ENCODE measurements at places on chromosomes 6 and 20.

- no peak for DNase-seq
These were observed 158.5 kb upstream of the ARID1B start for GRCh38 chr6:156618600-156619205.

- DNase-seq, result no peak
These were observed 24.6 kb downstream of the CYP24A1 start for GRCh38 chr20:54148947-54149764.

GRCh38 chr6:46022106-46022948 is 6.7 kb upstream of the CLIC5 start:
- no peak for DNase-seq

- DNase-seq, result no peak
These were observed 1.8 kb downstream of the FOXO3 start for GRCh38 chr6:108562503-108562993.

- DNase-seq, result no peak
These were observed 2.6 kb downstream of the MPIG6B start for GRCh38 chr6:31725502-31726350.

- DNase-seq, result no peak
These were observed 31.6 kb upstream of the MRPS10 start for GRCh38 chr6:42249279-42249678.

GRCh38 chr6:114020196-114020595 is 49.2 kb upstream of the HDAC2 start:
- no peak for DNase-seq

- DNase-seq, result no peak
These were observed 69.9 kb upstream of the POU3F2 start for GRCh38 chr6:98764373-98764911.

GRCh38 chr6:44342489-44342888 is at the start of gene SPATS1:
Gene SPATS1 (plus strand): TSS chr6:44342650. CDS start chr6:44343096, 446 bp downstream.
- DNase-seq, result no peak

- DNase-seq, result no peak
These were observed 9.4 kb upstream of the CD93 start for GRCh38 chr20:23095499-23095898.

DNA sequence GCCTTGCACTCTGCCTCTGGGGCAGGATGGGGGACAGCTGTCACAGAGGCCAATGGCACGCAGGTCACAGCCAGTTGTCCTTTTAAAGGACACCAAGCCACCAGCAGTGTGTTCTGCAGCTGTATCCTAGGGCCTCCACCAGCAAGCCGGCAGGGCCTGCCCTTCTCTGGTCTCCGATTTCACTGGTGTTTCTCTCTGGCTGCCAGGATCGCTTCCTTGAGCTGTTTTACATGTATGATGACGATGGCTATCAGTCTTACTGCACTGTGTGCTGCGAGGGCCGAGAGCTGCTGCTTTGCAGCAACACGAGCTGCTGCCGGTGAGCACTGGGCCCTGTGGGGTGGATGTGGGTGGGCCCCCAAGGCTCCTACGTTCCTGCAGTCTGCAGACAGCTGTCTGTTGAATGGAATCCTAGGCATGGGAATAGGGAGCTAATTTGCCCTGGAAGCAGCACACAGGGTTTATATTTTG is 22.7 kb upstream of the MAPRE1 start:
- DNase-seq, result no peak

DNA sequence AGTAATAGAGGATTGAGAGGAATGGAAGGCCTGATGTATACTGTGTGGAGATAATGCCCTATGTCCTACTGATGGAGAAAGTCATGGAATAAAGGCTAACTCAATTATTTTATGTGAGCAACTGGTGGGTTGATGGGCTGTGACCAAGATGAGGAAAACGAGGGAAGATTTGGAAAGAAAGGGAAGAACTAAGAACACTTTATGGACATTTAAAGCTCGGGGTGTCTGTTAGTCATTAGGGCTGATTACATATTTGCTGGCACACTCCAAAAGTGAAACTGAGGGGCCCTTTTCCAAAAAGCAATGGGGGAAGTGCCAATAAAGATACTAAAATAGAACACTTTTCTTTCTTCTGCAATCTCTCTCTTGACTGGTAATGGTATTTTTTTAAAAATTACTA is 439.5 kb downstream of the PLCB1 start:
- no peak for DNase-seq

DNA sequence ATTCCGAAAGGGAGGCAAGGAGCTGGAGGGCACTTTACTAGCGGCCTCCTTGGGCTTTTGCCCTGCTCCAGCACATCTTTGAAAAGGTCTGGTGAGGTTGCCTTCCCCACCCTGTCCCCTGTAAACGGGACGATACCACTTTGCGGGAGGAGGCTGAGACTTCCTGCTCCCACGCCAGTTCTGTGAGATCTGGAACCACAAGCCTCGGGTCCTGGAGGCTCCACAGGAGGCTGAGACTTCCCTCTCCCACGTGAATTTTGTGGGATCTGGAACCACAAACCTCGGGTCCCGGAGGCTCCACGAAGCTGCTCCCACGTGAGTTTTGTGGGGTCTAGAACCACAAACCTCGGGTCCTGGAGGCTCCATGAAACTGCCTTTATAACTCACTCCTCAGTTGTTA is 209.3 kb downstream of the DLL1 start:
- no peak for DNase-seq

DNA sequence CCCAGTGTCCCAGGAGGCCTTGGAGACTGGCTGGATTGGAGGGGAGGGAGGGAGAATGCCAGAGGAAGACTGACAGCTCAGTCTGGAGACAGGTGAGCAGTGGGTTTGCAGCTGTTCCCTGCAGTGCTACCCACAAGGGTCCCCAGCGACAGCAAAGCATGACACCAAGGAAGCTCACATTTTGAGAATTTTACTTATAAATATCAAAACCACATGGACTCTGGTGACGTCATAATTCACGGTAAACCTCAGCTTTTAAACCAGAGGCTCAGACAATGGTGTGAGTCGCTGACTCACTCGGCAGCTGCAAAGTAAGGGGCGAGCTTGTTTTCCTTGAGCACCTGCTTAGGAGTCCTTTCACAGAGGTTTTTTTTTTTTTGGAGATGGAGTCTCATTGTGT is 65.2 kb downstream of the THBS2 start:
- DNase-seq, result no peak

DNA sequence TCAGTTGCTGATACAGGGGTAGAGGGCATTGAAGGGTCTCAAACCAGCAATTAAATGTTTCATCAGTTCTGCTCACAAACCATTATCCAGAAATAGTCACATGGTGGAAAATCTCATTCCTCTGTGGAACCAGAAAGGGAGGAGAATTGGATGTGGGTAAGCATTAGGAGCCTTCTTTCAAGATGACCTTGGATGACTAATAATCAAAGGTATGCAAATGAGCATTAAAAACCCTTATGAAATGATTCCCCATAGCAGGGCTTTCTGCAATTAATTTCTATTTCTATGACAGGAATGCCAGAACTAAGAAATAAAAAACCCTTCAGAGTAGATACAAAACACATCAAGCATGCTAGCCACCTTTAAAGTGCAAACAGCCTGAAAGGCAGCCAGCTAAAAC is 37.4 kb upstream of the HCRTR2 start:
- no peak for DNase-seq

GRCh38 chr6:7903673-7904072 is 6.9 kb downstream of the TXNDC5 start:
- no peak for DNase-seq

GRCh38 chr20:16314320-16314719 is 258.9 kb downstream of the KIF16B start:
- DNase-seq, result no peak

DNA sequence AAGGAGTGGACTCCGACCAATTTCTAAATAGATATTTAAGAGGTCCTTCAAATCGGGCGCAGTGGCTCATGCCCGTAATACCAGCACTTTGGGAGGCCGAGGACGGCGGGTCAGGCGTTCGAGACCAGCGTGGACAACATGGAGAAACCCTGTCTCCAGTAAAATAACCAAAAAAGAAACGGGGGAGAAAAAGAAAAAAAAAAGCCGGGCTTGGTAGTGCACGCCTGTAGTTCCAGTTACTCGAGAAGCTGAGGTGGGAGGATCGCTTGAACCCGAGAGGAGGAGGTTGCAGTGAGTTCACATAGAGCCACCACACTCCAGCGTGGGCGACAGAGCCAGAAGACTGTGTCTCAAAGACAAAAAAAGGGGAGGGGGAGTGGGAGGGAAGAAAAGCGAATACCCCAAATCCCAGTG is 53.3 kb upstream of the HFE start:
- DNase-seq, result no peak

GRCh38 chr20:35306931-35307517 is 14.8 kb upstream of the FAM83C start:
- no peak for DNase-seq

DNA sequence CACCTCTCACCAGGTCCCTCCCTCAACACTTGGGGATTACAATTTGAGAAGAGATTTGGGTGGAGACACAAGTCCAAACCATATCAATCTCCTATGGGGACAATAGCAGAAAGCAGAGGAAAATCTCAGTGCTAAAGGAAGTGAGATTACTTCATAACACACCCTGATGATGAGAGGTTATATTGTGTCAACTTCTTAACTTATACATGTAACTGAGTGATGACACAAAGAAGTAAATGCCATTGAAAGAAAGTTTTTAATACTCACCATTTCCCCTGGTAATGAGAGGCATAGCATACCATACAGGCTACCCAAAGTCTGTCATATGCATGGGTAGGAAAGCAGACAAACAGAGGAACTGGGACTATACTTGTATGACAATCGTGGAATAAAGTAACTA is 137.2 kb downstream of the MMUT start:
- no peak for DNase-seq

DNA sequence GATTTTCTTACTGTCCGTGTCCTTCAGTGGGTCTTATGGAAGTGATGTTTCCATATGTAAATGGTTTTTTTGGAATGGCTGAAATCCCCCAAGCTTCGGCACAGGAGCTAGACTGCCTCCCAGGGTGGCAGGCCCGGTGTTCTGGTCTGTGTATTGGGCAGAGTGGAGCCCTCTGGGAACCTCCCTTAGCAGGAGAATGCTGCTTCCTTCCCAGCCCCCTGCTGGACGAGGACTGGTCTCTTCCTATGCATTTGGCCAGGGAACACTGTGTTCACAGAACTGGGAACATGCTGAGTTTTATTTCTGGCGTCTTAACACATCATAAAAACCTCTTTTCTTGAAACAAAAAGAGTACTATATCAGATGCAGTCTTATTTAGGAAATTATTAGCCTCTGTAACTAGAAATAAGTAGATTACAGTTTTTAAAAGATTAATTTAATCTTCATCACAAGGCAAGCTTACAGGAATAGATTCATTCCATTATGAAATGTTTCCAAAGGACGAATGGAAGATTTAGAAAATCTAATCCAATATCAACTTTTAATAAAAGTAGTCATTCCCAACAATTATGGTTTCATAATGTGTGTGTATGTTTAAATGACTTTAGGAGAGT is 56.6 kb downstream of the SYTL3 start:
- no peak for DNase-seq

- no peak for DNase-seq
These were observed 393.6 kb downstream of the BTBD3 start for GRCh38 chr20:12311094-12311865.

DNA sequence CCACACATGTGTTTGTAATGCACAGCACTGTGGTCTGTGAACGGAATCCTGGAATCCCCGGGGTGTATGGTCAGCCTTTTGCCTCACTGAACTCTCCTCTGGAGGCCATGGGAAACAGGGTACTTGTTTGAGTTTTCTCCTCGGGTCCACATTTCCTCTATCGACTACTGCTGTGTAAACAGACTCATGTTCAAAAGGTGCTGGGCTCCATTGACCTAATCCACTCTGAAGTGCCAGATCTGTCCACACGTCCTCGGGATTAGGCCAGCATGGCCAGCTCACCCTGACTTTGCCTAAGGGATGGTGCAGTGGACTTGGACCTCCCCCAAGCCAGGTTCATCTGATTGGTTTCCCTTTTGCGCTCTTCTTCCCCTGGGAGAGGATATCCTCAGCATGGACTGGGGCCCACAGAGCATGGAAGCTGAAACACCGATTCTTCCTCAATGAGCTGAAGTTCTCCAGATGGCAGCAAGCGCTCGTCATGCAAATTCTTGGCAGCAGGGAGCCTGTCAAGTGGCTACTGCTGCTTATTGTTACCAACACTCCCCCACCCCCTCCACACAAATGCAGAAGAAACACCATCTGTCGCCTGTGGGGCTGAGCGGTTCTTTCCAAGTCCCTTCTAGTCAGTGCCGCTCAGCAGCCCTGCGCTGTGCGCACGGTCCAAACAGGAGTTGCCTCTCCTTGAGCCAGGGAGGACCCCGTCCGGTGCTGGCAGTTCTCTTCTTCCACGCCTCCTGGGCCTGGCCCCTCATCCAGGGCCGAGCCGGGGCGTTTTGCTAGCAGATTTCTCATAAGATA is 292.6 kb upstream of the MARCKS start:
- no peak for DNase-seq

DNA sequence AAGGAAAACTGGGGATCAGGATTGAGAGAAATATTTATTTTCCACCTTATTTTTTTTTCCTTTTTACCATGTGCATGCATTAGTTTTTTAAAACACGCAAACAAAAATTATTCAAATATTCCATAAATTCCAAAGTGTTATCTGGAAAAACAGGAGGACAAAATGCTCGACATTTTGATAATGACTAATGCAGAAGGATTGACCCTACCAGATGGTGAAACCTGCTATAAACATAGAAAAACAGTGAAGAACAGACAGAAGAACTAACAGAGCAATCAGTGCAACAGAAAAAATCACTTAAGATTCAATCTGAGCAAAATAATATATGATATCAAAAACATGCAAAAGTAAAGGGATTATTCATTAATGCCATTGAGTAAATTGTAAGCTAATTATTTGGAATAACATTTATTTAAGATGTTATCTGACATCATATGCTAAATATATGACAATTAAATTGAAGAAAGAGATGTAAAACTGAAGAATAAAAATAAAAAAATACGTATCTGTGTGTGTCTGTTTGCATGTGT is 218.4 kb downstream of the LMBRD1 start:
- no peak for DNase-seq

GRCh38 chr6:42257614-42258013 is 40.0 kb upstream of the MRPS10 start:
- no peak for DNase-seq

DNA sequence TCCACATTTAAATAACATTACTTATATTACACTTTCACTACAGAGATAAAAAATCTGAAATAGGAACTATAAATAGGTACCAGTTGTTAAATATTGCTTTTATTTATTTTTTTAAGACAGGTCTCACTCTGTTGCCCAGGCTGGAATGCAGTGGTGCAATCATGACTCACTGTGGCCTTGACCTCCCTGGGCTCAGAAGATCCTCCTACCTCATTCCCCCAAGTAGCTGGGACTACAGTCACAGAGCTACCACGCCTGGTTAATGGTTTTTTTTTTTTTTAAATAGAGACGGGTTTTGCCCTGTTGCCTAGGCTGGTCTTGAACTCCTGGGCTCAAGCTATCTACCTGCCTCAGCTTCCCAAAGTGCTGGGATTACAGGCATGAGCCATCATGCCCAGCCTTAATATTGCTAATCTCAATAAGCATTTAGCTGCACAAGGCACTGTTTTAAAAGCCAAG is 17.3 kb downstream of the EEF1E1 start:
- DNase-seq, result no peak

GRCh38 chr6:139708337-139709199 is 334.1 kb upstream of the CITED2 start:
- no peak for DNase-seq

All from effector memory CD4-positive, alpha-beta T cell (primary cell).